Frontal cortex (tissue), 4 donors: ENCODE measurements at places on chromosomes 3 and 15.

GRCh38 chr3:15903164-15903563, 105.4 kb upstream of the ANKRD28 start:
- no peak for DNase-seq

- peak; percentile 22 for DNase-seq
Measured at GRCh38 chr15:80379693-80380092, 24.5 kb upstream of the ARNT2 start.

- DNase-seq, result no peak
Measured at GRCh38 chr3:33458446-33458845, 18.2 kb upstream of the UBP1 start.

DNA sequence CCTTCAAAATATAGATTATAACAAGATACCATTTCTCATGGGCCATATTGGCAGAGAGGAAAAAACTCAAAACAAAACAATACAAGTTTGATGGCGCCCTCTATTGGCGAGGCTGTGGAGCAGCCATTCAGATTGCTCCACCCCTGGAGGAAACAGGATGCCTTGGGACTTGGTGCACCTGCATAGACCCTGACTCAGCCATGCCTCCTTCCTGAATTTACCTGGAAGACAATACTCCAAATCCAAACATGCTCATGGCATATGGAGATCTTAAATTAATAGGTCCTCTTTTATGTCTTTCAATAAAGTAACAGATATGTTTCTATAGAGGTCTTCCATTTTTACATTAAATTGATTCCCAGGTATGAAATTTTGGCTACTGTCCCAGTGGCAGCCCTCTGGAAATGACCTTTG, 90.0 kb downstream of the APBA2 start:
- no peak for DNase-seq

GRCh38 chr3:129996073-129996472, 21.6 kb downstream of the TRH start:
- no peak for DNase-seq

GRCh38 chr15:60385620-60386552, 11.9 kb downstream of the ANXA2 start:
- DNase-seq, result no peak

- DNase-seq, result no peak
Measured at GRCh38 chr3:84125760-84126159, 833.0 kb upstream of the CADM2 start.

DNA sequence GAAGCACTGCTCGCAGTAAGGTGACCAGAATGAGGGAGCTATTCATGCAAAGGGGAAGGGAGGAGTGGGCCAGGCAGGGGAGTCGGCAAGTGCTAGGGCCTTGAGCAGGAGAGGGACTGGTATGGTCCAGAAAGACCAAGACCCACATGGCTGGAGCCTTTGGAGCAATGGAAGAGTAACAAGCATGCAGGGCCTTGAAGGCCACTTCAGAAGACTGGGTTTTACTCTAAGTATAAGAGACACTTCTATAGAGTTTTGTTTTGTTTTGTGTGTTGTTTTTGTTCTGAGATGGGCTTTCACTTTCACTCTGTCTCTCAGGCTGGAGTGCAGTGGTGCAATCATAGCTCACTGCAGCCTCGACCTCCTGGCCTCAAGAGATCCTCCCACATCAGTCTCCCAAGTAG, 42.0 kb downstream of the BFSP2 start:
- DNase-seq, result no peak

DNA sequence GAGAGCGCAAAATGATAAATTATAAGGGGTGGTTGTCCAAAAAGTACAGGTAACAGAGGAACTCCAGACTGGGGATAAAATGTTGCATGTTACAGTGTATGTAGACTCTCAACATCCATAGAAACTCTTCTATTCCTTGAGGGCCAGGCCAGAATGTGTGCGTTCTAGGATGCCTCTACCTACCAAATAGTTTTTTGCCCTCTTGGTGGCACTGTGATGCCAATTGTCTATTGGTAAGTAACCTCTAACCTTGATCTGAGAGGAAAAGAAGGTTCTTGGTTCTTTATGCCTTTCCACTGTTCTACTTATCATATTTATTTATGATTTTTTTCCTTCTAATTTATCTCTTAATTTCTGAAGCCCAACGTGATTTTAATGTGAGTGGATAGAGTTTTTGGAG, 424.6 kb downstream of the GRM7 start:
- DNase-seq, result no peak

GRCh38 chr3:102617381-102617780, 182.6 kb downstream of the ZPLD1 start:
- DNase-seq, result no peak

DNA sequence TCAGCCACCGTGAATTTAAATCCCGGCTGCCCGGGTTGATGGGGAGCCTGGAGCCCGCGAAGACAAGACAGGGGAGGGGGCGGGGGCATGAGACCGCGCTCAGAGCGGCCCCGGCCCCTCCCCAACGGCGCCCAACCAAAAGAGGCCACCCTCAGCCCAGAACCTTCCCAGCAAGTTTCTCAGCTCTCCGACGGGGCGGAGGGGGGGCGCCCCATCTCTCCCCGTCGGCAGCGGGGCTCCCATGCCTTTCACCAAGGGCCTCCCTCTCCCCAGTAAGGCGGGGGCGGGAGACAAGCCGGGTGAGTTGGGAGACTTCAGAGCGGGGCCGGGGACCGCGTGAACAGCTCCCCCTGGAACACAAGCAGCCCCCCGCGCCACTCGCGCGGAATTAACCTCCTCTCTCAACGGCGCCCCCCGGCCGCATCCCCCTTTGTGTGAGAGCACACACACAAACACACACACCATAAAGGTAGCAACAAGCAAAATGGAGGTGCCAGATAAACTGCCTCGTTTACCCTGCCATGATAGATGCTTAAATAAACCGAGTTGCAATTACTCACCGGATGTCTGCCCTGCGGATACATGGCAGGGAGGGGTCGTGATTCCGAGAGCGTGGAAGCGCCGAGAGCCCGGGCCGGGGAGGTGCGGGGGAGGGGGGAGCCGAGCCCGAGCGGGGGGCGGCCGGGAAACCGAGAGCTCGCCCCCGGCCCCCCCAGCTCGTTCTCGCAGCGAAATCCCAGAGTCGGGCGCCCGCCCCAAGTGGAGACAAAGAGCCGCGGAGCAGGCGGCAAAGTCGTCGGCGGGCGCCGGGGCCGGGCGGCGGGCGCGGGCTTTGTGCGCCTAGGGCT, 1.3 kb downstream of the TLE3 start:
- DNase-seq, result peak; percentile 56
